ENCODE measurements at places on chromosomes 2 and 18.
A peak's percentile ranks its signal among the peaks of the same experiment; 100 is the strongest.

DNA sequence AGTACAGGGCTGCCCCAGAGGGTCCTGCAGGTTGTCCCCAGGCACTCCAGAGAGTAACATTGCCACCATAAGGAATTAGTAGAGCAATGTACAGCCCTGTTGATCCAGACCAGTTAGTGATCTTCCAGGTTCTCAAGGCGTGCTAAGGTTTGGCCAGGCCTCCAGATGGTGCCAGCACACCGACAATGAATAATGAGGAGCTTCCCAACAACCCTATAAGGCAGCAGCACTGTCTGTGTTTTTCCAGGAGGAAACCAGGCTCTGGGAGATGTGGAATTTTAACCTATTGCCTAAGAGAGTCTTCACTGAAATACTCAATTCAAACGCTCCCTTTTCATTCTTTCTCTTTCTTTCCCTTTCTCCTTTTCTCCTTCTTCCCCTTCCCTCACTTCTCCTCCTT is 122.1 kb downstream of the MGAT5 start:
- no peak for DNase-seq

- DNase-seq, result no peak
Observed at GRCh38 chr2:32864334-32865111, 82.2 kb upstream of the LTBP1 start.

GRCh38 chr2:237694415-237695194 is 67.2 kb downstream of the LRRFIP1 start:
- DNase-seq, result peak; percentile 61

- DNase-seq, result no peak
Observed at GRCh38 chr2:3146175-3146574, 231.4 kb downstream of the EIPR1 start.

GRCh38 chr2:79512442-79513401 is at the start of gene CTNNA2:
TSS of gene CTNNA2 (plus strand) at chr2:79513051.
- no peak for DNase-seq

DNA sequence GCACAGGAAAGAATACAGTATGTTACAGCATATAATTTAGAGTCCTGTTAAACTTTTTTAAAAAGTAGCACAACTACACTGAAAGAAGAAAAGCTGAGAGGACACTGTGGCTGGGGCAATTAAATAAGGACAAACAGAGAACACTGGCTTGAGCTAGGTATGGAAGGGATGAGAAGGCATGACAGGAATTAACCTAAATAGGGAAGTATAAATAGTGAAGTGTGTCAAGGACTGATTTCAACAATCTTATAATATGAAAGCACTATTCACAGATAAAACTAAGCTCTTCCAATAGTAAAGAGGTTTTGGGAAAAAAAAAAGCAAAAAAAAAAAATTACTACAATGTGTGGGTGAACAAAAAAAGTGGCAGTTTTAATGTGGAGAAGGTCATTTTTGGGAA is 45.5 kb downstream of the PPP3R1 start:
- DNase-seq, result no peak

GRCh38 chr2:72204786-72205503 is 57.3 kb upstream of the CYP26B1 start:
- DNase-seq, result no peak

DNA sequence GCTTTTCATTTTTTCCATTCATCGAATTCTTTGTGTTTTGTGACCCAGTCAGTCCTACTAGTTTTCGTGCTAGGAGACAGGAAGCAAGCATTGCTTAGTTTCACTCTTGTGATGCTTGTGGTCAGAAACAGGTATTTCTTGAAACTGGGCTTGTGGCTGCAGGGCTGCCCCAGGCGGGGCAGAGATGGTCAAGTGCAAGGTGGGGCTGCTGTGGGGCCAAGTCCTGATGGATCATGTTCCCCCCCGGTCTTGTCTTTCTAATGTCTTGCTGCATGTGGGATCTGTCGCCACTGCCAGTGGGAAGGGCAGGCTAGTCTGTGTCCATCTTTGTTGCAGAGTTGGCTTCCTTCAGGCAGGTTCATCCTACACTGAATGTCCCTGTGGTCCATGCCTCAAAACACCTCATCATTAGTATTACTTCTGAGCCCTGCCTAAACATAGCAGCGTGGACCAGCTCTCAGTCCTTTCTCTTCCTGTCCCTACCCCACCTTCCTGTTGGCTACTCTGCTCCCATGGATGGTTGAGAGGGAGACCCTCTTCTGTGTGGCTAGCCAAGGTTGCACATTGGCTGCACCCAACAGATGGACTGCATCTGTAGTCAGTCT is 38.7 kb downstream of the INPP4A start:
- DNase-seq, result no peak

GRCh38 chr18:44592639-44593038 is 88.0 kb upstream of the SETBP1 start:
- DNase-seq, result no peak

Measured in CD4-positive, alpha-beta T cell treated with Interferon gamma for 1 hour (primary cell).